NCI-H774 (cell line): ENCODE measurements at places on chromosomes 6 and 20.

DNA sequence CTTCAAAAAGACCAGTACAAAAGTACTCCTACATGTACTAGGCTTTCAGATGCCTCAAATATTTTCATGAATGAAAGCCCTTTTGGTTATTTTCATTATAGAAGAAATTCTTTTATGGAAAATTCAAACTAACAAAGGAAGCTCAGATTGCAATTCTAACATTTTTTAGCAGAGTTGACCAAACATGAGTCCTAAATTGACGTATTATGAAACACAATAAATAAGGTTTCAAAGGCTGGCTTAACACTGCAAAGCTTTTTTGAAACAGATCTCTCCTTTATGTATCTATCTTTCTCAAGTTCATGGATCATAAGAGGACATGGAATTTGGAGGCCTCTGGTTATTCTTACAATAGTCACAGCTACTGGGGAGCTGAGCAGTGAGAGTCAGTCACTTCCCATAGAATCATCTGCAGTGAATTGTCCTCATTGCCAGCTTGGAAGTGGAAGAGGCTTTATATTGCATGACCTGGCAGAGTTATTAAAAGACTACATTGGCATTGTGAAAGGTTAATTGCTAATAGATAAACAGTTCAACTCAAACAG is 38.4 kb upstream of the FBXL4 start:
- DNase-seq = no peak

DNA sequence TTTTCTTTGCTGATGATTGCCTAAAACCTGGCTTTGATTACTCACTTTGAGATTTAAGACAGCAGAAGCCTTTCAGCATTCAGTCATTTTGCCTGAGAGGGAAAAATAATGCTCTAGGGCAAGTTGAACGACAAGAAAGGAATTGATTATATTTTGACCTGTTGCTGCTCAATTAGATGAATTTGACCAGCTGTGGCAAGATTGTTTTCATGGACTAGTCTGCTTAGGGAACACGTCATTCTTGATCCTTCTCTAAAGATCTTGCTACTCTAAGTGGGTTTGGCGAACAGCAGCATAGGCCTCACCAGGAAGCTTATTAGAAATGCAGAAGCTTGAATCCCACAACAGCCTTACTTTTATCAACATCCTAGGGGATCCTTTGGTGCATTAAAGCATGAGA is 59.7 kb upstream of the PHACTR1 start:
- DNase-seq = no peak

- DNase-seq = no peak
These were observed 21.6 kb downstream of the TFEB start for GRCh38 chr6:41713650-41714291.

DNA sequence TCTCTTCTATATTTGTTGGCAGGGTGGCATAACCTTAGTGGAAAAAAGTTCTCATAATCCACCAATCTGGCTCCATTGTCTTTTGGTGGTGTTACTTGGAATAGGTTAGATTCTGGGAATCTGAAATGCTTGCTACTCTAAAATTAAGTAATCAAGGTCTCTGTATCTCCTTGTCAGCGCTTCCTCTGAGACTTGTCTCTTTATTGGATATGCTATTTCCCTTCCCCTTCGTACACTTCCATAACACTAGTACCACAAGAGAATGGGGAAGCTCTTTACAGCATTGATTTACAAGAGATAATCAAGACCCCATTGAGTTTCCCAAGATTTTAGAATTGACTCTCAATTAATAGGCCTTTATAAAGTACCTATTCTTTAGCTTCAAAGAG is 280.2 kb downstream of the ADGB start:
- DNase-seq = no peak

GRCh38 chr20:44231713-44232468 is 15.2 kb upstream of the GDAP1L1 start:
- no peak for DNase-seq

DNA sequence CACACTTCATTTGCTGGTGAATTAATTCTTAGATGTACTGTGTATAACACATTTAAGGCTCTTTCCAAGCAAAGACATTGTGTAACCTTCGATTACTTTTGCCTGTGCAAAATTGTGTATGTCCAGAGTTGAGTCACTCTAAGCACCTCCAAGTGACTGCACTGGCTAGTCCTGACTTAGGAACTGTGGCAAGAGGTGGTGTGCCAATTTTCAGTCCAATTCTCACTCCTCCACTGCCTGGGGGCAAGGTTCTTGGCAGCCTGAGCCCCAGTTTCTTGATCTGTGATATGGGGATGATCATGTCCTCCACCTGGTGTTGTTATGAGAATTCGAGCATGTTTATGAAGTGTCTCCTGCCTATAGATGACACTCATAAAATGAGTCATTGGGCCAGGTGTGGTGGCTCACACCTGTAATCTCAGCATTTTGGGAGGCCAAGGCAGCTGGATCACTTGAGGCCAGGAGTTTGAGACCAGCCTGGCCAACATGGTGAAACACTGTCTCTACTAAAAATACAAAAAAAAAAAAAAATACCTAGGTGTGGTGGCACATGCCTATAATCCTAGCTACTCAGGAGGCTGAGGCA is 105.3 kb upstream of the CDYL start:
- DNase-seq = no peak

DNA sequence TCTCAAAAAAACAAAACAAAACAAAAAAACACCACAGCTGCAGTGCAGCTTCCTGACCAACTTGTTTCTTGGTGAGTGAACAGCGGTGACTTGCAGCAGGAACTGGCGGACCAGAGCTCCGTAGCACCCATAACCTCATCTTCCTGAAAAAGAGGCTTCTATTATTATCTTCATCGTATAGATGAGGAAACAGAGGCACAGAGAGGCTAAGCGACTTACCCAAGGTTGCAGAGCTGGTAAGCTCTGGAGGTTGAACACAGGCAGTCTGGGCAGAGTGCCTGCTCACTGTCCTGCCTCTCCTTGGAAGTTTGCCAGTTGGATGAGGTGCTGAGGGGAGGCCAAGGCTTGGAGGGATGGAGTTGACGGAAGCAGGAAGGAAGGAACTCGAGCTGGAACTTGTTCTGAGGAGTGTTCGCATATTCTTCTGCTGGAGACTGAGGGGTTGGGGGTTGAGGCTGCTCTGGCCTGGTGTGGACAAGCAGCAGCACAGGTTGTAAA is 47.9 kb upstream of the CCDC167 start:
- DNase-seq = no peak

GRCh38 chr6:70176842-70177550 is 125.9 kb downstream of the COL9A1 start:
- DNase-seq = no peak

DNA sequence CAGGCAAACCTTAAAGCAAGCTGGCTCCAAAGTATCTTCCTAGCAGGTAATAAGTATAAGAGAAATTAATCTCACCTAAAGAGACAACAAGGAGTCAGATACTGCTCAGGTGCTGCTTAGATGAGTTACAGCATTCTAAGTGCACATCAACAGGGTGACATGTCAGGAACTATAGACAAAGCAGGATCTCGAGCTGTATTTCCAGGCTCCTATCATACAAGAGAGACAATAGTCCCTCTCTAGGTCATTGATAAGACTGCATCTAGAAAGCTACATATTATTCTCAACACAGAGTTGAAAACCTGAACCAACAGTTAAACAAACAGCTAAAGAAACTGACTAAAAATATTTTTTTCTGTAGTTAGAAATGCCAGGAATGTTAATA is 3.9 kb downstream of the PTPRK start:
- no peak for DNase-seq

DNA sequence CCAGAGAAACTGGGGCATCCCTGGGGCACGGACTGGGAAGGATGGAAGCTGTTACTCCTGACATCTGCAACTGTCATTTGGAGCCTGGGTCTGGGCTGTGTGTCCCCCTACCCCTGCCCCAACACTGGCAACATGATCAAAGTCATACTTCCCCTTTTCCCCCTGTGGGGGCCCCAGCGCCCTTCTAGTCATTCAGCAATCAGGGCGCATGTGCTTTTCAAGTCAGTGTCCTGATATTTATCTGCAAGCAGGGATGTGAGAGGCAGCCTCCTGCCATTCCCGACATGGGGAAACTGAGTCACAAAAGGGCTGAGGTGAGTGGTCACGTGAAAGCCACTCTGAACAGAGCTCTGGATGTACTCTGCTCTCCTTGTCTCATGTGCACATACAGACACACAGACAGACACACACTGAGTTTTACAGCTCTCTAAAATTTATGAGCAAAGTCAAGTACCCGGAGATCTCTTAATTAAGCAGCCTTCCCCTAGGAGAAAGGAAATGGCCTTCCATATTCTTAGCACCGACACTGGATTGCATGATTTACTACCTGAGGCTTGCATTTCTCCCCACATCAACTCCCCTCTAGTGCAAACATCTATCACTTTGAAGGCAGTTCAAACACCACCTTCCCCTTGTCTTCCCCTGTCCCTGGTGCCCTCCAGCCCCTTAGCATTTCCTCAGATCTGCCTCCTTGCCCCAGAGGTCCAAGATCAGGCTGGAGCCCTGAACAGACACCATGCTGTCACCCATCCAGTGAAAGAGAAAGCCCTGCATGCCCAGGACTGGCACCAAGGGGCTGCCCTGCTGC is 170.7 kb downstream of the CDC5L start:
- DNase-seq = no peak

GRCh38 chr6:156953479-156954146 is 176.4 kb downstream of the ARID1B start:
- DNase-seq = peak; percentile 82

- DNase-seq = no peak
These were observed 4.4 kb downstream of the CD83 start for GRCh38 chr6:14121936-14122344.

DNA sequence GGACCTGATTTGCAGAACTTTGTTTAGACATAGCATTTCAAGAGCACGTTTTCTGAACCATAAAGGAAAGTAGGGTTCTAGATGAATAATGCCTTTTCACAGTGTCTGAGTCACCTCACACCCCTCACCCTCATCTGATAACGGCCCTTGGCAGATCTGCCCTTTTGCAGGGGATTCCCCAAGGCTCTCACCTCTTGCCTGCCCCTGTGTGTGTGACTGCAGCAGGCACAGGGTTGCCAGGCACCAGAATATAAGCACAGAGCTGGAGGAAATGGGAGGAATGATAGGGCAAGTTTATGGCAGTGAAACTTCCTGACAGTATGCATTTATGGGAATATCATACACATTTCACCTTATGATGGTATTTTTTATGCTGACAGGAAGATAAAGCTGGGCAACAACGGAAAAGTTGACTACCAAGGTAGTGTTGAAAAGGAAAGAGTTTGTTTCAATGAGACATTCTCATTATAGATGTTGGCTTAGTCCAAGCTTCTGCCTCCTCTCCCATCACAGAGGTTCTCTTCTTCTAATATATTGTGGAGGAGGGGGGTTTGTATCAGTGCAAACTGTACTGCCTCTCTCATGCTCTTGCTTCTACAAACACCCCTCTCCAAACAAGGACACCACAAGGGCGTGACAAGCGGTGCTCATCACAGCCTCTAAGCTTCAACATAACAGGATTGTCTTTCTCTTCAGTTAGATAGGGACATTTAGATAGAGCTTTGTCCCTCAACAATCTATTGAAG is 101.5 kb upstream of the BACH2 start:
- DNase-seq = no peak

- no peak for DNase-seq
These were observed 67.5 kb upstream of the COL21A1 start for GRCh38 chr6:56314683-56315523.

GRCh38 chr6:17565399-17565798 is 34.7 kb upstream of the FAM8A1 start:
- DNase-seq = no peak

- DNase-seq = no peak
These were observed 11.2 kb downstream of the ZBTB2 start for GRCh38 chr6:151379933-151380847.

- DNase-seq = no peak
These were observed 486.1 kb upstream of the CDH4 start for GRCh38 chr20:60765821-60766403.

DNA sequence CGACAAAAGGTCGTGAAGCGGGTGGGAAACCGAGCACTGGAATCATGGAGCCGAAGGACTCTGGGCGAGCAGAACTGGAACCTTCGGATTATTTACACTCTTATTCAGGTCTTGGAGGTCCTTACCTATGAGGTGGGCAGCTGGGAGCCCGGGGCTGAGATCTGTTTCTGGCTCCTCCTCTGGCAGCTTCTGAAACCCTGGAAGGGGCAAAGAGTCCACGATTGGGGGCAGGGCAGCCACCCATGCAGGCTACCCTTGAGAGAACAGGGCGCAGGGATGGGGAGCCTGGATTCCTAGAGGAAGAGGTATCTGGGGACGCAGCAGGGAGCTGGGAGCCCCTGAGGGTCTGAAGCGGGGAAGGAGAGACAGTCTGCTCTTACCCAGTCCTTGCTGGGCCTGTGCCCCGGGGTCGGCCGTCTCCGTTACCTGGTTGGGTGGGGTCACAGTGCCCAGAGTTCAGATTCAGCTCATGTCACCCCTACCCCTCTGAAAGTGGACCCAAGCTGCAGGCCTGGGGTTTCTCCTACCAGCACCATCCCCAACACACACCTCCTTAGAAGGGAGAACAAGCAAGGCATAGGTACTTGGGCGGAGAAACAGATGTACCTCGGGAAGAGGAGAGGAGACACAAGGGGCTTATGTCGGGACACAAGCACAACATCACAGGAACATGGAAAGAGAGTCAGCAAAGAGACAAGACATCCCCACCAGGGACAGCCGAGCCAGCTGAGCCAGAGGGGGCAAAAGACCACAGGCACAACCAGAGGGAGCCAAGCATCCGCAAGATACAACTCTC is 592 bp downstream of the LTB start:
- no peak for DNase-seq

GRCh38 chr6:15874326-15874725 is 211.5 kb upstream of the DTNBP1 start:
- DNase-seq = no peak

GRCh38 chr6:16471910-16472297 is 233.5 kb downstream of the GMPR start:
- DNase-seq = no peak

GRCh38 chr6:40778196-40778595 is 191.0 kb upstream of the LRFN2 start:
- no peak for DNase-seq

DNA sequence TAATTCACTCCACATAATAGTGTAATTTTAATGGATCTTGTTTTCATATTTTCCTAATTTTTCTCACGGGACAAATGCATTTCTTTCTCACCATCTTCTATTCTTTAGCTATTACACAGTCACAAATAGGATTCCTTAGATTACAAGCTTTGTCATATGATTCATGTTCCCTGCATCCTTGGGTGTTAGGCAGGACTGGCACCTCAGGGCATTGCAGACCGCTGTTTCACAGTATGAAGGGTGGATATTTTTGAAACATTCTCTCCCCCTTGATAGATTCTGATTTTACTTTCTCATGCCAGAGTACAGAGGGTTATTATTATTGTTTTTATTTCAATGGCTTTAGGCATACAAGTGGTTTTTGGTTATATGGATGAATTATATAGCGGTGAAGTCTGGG is 602.5 kb downstream of the PHF3 start:
- DNase-seq = no peak

- no peak for DNase-seq
These were observed 21.9 kb downstream of the MEP1A start for GRCh38 chr6:46815130-46815529.

GRCh38 chr20:31837896-31838397 is 7.5 kb downstream of the FOXS1 start:
- no peak for DNase-seq
